ENCODE measurements at places on chromosomes 16 and 17.
A peak's percentile ranks its signal among the peaks of the same experiment; 100 is the strongest.

DNA sequence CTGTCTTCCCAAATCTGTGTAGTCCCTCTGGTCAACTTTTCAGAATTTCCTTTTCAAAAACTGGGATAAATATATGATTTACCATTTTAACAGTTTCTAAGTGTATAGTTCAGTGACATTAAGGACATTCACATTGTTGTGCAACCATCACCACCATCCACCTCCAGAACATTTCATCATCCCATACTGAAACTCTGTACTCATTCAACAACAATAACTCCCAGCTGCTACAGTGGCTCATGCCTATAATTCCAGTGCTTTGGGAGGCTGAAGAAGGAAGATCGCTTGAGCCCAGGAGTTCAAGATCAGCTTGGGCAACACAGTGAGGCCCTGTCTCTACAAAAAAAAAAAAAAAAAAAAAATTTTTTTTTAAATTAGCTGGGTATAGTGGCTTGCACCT lies 131.0 kb downstream of the AATF start:
- no peak for DNase-seq

DNA sequence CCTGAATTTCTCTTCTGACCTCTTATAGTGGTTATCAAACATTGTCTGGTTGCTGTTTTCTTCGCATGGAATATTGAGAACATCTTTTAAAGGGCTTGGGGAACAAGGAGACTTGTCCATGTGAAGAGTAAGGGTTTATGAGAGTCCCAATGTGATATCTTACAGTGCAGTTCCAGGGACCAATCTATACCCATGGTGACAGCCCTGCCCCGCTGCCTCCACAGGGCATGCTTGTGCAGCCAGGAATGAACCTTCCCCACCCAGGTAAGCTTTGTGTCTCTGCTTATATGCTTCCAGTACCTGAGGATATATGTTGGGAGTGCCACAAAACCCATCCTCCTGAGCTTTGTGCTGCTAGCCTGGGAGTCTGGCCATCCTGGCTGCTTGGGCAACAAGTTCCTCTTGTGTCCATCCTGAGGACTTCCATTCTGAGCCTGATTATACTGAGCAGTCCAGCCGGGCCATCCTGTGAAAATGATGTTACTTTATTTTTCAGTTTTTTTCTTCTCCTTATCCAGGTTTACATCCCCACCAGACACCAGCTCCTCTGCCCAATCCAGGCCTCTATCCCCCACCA lies 9.5 kb upstream of the RAPGEFL1 start:
- DNase-seq, result no peak

- peak; percentile 63 for DNase-seq
Measured at GRCh38 chr16:84484579-84485254, 19.7 kb downstream of the MEAK7 start.

DNA sequence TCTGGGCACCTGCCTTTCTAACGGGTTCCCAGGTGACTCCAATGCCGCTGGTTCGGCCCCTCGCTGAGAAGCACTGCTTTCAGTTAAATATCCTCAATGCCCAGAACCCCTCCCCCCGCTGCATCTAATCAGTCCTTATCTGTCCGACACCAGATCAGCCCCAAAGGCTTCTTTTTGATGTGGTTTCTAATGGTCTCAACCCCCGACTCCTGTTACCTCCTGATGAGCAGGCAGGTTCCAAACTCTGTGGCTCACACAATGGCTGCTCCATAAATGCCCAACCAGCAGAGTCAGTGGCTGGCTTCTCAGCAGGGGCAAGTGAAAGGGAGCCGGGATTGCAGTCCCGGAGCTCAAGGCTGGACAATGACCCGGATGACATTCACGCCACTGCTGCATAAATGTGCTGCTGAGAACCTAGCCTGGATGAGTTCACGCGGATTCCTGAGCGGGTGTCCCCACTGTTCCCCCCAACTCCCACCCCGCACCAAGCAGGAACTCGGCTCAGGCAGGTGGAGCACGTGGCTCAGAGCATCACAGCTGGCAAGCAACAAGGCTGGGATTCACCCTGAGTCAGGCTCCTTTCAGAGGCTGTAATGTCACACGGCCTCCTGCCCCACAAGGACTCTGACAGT lies 1.0 kb upstream of the SLC38A8 start:
- DNase-seq, result no peak

DNA sequence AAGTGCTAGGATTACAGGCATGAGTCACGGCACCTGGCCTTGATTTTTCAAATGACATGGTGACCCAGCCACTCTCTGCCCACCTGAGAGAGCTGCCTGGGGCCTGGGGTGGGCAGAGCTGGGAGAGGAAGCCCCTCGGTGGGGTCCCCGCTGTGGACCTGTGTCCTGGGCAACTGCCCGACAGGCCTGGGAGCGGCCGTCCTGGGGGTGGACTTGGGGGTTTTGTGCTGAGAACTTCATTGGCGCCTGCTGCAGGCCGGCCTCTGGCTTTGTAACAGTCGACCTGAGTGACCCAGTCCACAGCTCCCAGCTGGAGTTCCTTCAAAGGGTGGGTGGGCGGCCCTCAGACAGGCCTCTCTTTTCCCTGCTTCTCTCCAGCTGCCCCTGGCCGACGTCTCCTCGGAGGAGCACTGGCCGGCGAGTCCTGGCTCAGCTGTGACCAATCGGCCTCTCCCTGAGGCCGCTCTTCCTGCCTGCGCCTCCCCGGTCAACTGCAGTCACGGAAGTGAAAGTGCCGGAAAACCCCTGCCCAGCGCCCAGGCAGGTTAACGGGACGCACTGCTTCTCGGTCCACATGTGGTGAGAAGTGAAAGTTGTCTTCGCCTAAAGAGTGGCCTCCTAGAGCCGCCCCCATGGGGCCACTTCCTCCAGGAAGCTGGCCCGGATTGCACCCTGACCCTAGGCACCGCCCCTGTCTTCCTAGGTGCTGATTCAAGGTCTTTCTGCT lies 5.5 kb downstream of the CBFA2T3 start:
- DNase-seq, result no peak

All from left kidney (tissue), 8 donors.